ENCODE measurements at places on chromosomes 7 and 10. TPM values are rescaled to one million over a fixed set of nuclear protein-coding genes. Genes with fewer than 3 reads are reported as not detected.

Gene NXPH1
- total RNA-seq, result not detected

Gene PSPH
- 6.3 TPM for total RNA-seq

DNA sequence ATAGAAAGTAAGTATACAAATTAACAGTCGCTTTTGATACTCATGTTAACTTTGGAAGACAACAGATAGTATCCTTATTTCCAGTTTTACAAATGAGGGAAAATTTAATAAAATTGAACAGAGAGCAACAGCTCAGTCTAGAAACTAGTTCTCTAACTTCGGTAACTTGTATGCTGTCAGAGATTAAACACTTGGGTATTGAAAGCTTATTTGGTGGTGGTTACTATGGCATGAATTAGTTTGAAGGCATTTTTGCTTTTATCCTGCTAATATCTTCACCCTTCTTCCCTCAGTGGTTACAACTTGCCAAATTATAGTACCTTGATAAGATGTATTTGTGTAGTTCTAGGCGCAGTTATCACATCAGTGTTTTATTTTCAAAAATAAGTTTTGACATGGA, 7.2 kb downstream of the WAC start:
- DNase-seq, result no peak

DNA sequence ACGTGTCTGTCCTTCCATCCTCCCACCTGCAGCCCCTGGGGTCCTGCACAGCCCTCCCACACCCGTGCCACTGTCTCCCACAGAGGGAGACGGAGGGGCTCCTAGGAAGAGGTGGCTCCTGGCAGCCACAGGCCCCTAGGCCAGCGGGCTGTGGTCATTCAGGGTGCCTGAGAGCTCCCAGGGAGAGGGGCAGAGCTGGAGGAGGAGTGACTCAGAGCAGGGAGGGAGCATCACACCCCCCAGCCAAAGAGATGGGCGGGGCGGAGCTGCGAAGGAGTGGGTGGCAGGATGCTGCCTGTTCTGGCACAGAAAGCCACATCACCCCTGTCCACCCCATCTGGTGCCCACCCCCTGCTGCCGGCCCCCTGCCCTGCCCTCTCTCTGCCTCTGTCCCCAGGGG, 50.5 kb downstream of the STK32C start:
- no peak for DNase-seq

GRCh38 chr10:117419921-117420320, 44.7 kb upstream of the PDZD8 start:
- no peak for DNase-seq

GRCh38 chr10:43042503-43043341, 34.1 kb upstream of the RET start:
- DNase-seq, result no peak

Data from pancreas (tissue), 10 donors.